ENCODE measurements at places on chromosomes 6 and 20.

DNA sequence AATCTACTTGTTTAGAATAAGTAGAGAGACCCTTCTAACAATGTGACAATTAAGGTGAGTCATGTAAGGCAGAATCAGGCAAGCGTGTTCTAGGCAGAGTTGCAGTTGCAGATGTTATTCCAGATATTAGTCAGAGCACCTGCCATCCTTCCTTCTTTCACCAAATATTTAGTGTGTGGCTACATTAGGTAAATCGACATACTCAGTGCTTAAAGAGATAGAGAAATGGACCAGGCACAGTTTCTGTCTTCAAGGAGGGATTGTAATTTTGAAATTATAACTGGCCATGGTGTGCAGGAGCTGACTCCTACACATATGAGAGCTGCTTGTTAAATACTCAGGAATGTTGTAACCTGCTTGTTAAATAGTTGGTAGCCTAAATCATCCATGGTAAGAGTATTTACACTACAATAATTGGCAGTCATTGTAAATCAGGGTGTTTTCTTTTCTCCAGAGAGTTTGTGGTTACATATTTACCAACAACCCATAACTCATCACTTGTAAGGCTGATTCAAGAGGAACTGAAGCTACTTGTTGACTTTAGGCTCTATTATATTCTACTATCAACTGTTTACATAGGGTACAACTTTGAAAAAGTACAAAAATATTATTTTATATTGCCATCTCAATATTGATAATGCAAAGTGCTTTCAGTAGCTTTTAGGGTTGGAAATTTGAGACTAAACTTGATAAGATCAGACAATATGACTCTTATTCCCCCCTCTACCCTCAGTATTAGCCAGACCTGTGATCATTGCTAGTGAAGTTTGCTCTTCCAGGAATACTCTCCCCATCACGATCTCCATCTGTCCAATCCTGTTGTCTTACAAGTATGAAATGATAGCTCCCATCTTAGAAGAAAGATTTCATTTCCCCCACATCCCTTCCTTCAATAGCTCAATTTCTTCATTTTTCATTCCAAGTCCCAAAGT is 607.1 kb downstream of the COL12A1 start:
- no peak for DNase-seq

GRCh38 chr6:47041741-47042140 is 391 bp downstream of the ADGRF1 start:
- DNase-seq: no peak

DNA sequence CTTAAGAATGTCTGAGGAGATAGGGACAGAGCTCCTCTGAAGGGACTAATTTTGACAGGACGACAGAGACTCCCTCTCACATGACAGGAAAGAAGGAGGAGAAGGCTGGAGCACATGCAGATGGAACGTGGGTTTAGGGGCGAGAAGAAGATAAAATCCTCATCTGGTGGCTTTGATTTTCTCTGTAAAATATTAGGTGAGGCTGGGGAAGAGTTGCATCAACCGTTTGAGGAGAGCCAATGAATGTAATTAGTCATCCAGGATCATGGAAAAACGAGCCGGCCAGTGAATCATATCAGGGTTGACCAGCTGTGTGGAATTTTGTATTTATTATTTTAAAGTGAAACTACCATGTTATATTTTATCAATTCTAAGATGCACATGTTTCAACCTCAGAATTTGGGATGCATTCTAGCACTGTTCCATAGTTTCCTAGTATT is 46.9 kb upstream of the ADGRF4 start:
- no peak for DNase-seq

DNA sequence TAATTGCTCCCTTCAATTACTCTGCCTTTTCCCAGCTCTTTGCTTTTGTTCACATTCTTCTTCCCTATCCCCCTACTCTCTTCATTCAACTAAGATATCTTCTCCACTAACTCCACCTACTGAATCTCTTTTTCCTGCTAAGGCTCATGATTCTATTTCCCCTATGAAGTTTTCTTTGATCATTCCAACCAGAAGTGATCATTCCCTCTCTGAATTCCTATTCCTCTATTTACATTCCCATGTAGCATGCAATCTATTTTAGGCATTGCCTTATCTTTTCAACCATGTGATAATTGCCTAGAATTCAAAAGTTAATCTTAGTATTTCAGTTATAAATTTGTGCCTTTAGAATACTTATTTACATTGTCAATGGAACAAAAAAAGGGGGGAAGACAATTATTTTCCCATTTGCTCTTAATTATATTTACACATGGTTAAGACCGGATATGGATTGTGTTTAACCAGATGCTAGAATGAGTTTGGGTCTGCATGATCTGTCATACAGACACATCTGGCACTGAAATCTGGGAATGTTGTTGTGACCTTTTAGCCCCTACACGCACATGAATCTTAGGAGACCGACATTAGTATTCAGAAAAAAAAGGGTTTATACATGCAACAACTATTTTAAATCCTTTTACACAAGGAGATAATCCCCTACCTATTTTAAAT is 20.8 kb downstream of the MOXD1 start:
- DNase-seq: no peak

GRCh38 chr6:43799551-43800297 is 29.7 kb downstream of the VEGFA start:
- DNase-seq: no peak

DNA sequence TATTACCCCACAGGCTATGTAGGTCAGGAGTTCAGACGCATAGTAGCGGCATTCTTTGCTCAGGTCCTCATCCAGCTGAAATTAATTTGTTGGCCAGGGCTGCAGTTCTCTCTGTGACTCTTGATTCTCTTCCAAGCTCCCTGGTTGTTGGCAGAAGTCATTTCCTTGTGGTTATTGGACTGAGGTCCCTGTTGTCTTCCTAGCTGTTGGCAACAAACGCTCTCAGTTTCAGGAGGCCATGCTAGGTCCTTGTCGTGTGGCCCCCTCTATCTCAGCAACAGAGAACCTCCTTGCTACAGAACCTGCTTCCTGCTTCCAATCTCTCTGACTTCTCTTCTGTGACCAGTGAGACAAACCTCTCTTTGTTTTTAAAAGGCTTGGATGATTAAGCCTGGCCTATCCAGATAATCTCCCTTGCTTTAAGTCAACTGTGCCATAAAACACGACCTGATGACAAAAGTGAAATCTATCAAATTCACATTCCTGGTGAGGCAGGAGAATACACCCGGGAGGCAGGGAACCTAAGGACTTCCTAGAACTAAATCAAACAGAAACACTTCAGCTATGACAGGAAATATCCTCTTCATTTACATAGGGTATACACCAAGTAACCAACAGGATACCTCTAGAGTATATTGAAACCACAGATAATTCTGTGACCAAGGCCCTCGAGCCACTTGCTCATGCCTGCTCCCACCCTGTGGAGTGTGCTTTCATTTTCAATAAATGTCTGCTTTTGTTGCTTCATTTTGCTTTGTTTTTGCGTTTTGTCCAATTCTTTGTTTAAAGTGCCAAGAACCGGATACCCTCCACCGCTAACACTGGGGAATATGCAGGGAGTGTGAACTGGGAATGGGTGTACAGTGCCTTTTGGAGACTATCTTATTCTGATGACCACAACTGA is 196.0 kb downstream of the BTBD3 start:
- DNase-seq: no peak

DNA sequence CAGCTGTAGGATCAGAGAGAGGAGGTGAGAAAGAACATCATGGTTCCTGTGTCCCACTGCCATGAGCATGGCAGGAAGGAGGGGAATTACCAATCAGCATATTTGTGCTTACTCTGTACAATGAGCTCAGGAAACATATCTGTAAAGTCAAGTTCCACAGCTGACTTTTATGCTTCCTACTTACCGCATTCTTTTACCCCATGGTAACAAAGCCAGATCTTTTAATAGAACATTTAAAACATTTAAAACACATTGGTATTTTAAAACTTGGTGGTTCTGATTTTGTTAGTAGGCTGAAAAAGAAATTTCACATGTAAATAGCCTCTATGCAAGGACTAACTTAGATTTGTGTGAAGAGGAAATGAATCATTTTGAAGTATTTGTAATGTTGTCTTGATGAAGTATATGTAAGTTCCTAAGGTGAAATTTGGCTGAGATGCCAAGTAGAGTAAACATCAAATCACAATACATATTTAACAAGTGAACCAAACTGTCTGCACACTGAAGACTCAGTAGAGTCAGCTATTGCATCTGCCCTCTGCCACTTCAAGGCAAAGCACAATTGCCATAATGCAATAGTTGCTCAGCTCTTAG is 114.7 kb downstream of the GJA10 start:
- no peak for DNase-seq

- DNase-seq: no peak
Observed at GRCh38 chr6:138529478-138529877, 30.2 kb upstream of the NHSL1 start.

DNA sequence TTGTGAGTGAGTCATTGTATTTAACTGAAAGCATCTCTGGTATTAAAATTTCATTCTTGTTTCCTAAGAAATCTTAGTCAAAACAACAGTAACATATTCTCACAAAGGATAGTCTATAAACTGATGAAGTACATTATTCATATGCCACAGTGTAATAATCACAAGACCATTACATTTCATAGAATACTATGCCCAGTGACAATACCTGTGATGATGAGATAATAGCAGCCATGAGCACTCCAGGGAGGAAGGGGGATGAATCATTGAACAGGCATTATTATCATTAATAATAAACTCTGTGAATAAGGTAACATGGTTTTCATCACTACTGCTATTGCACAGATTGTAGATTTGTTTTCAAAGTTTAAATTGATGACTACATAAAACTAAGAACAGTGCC is 667.9 kb downstream of the EPM2A start:
- no peak for DNase-seq

DNA sequence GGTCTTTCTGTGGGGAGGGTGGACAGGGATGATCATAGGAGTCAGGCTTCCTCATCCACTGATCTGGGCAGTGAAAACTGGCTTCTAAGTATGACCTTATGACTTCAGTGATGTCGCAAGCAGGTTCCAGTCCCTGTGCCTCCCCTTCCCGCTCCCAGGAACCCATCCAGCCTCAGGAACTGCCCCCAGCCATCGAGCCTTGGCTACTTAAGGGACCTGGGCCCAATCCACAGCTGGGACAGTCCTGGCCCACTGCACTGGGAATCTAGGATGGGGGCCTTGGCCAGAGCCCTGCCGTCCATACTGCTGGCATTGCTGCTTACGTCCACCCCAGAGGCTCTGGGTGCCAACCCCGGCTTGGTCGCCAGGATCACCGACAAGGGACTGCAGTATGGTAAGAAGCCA is at the start of gene LBP:
TSS of gene LBP (plus strand) at position 236 of the 405 bp plus-strand sequence. CDS start at position 271, 35 bp downstream.
- no peak for DNase-seq

- no peak for DNase-seq
Observed at GRCh38 chr20:58019027-58019849, 209.2 kb downstream of the ANKRD60 start.

DNA sequence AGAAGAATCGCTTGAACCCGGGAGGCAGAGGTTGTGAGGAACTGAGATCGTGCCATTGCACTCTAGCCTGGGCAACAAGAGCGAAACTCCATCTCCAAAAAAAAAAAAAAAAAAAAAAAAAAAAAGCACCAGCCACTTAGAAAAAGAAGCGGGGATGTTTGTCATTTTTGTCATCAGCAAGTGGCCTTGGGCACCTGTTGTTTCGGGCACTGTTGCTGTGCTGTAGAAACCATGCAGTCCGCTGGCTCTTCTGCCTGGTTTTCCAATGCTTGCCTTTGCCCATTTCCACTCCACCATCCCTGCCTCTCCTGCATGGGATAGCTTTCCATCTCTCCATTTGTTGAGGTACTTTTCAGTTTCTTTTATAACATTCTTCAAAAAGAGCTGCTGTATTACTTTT is 129.3 kb downstream of the ARID1B start:
- no peak for DNase-seq

GRCh38 chr20:36472637-36473090 is 68.7 kb upstream of the MYL9 start:
- DNase-seq: peak; percentile 17

- DNase-seq: no peak
Observed at GRCh38 chr6:13827032-13827431, 12.7 kb upstream of the MCUR1 start.

GRCh38 chr20:36050436-36051317 is 82.3 kb downstream of the CNBD2 start:
- DNase-seq: peak; percentile 81

DNA sequence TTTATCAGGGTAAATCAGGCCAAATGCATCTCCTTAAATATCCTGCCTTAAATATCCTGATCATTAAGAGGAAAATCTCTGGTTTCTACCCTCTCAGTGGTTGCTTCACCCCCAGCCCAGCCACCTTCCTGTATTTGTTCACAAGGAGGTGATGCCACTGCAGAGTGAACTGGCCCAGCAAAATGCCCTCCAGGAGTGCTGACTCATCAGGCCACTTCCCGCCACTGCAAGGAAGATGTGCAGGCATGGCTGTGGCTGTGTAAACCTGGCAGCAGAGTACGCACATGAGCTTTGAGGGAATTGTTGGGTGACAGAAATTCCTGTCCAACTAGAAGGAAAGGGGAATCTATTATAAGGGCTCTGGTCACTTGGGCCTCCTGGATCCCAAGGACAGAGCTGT is 13.8 kb downstream of the NQO2 start:
- DNase-seq: no peak

DNA sequence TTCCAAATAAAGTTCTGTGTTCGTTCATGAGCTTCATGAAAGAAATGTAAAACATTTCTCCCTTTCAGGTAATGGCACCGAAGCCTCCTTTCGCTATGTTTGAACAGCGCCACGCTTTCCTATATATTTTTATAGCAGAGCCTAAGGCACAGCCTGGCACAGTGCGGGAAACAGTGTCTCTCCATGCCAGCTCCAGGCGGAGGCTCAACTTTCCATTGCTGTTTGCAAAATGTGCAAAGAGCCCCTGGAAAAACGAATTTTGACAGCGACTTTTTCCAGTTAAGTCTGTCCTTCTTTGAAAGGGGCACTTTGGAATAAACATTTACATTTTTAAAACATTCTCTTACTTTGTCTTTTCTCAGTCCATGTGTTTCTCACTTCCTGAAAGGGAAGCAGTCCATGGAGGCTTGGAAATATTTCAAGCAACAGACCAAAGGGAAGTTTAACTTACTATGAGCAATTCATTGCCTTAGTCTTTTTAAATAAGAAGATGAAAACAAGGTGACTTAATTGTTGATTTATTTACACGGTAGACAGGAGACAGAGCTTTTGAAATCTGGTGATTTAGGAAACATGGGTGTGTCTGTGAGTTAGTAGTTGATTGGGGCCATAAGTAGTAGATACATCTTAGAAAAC is 769 bp downstream of the CCN6 start:
- DNase-seq: no peak

DNA sequence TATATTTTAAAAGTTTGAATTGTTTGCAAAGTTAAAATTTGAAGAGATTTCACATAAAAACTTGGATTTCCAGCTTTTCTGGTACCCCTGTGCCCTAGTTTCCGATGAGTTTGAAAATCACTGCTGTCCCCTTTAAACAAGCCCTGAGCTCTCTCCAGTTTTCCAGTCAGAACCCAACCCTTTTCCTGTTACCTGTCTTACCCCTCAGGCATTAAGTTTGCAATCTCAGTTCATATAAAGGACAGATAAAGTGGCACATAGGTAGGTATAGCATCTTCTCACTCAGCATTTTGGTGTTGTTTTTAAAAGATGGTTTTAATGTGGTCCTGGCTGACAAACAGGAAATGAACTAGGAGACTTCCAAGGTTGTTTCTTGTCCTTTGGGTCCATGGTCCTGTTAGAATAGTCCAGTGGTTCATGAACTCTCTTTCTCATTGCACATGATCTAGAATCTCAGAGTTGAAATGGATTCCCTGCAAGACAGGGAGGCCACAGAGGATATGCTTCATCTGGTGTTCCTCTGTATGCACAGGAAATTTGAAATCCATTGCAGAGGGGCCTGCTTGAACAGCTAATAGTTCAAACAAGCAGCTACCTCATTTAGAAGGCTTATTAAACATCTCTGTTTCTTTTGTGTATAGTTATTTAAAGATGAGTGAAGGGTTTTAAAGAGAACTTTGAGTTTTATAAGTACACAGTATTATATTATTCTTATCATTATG is 82.7 kb downstream of the JAG1 start:
- DNase-seq: no peak

All from NCI-H1436 (cell line).